Frontal cortex (tissue), 4 donors: ENCODE measurements at places on chromosomes 1 and 21.

DNA sequence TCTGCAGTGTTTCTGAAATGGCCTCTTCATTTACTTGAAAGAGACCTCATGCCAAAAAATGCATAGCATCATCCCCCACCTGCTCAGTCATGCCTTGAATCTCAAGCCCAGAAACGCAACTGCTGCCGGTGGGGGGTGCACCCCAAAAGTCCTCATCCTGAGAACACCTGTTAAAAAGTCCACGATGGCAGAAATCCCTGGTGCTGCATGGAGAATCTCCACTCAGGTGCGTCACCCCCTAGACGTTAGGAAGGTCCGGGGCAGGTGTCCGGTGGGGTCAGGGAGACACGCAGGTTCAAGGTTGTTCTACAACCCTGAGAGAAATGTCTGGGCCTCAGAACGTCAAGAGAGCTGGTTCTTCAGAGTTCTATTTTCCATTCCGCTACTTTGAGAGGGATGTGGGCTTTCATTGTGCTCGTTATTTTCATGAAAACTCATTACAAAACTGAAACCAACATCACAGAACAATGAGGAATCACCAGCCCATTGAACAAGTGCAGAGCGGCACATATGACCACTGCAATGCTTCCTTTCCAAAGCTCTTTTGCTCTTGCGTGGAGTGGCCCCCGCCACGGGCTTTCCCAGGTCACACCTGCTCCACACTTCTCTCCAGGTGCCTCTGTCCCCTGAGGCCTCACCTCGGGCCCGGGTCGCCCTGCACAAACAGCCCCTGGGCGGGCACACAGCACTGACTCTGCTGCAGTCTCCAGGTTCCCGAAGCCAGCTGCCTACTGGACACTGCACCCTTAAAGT, 201.9 kb downstream of the TOMM20 start:
- no peak for DNase-seq

GRCh38 chr1:23126801-23127200, 41.9 kb downstream of the LUZP1 start:
- no peak for DNase-seq

GRCh38 chr1:68210027-68210426, 22.3 kb downstream of the WLS start:
- DNase-seq = no peak

DNA sequence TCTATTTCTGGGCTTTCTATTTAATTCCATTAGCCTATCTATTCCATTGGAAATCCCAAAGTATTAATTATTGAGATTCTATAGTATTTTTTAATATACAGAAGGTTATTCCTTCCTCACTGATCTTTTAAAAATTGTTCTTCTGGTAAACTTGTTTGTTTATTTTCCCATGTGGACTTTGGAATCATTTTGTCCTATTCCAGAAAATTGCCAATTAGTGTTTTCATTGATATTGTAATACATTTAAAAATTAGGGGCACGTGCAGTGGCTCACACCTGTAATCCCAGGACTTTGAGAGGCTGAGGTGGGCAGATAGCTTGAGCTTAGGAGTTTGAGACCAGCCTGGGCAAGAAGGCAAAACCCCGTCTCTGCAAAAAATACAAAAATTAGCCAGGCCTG, 8.4 kb upstream of the TLCD4 start:
- DNase-seq = no peak

DNA sequence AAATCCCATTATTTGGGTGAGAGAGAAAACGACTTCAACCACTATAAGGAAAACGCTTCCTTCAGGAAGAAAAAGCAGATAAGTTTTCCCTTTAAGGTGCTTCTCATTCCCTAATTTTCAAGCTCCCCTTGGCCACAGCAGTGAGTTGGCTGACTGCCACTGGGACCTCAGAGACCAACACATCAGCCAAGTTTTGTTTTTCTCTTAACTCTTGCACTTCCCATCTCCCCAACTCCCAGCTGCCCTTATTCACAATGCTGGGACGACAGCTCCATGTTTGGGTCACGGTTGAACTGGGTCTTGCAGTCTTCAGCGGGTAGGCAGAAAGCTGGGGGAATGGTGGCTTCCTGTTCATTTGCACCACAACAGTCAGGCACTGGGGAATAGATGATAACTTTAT, 18.9 kb downstream of the SGIP1 start:
- DNase-seq = no peak

DNA sequence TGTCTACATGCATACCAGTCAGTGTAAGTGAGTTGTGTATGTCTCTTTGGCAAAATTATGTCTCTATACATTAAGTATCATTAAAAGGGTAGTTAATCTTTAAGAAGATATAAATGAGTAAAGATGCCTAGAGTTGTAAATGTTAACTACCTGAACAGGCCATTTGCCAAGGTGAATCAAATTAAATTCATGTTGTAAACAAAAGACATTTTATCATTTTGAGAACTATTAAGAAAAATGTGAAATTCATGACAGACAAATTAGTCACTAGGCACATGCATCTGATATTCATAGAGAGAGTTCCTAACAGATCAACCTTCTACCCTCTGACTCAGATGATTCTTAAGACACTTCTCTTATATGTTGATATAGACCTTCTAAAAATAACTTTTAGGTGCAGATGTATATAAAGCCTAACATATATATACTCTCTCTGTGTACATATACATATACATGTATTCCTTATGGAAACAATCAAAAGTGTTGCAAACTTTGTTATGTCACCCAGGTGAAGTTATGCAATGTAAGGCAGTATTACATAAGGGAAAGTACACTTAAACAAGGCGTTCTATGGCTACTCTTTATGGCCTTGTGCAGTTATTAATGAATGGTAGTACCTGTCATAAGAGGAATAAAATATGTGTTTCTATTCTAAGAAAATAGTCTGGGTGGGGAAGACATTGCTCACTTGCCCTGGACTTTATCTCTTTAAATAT, at the start of gene TMPRSS15:
TSS of gene TMPRSS15 (minus strand) at position 51 of the 716 bp plus-strand sequence. CDS start 163 bp downstream, outside the sequence.
- DNase-seq = no peak

DNA sequence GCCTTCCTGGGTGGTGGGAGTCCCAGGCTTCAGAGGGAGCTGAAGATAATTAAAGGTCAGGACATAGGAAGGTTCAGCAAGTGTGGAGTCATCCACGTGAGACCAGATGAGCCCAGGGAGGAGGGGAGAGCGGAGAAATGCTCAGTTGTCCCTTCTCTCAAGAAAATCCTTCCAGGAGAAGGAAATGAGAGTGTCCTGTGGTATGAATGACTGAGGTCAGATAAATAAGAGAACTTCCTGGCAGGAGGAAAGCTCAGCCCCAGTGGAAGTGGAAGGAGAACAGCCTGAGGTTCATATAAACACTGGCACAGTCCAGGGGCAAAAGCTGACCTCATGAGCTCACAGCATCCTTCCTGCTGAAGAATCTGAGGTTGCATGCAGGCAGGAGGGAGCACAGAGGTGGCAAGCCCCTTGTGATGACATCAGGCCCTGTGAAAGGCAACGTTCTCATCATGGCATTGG, 97.6 kb downstream of the NAV1 start:
- DNase-seq = no peak

GRCh38 chr21:42833439-42833815, 45.9 kb downstream of the WDR4 start:
- DNase-seq = no peak

DNA sequence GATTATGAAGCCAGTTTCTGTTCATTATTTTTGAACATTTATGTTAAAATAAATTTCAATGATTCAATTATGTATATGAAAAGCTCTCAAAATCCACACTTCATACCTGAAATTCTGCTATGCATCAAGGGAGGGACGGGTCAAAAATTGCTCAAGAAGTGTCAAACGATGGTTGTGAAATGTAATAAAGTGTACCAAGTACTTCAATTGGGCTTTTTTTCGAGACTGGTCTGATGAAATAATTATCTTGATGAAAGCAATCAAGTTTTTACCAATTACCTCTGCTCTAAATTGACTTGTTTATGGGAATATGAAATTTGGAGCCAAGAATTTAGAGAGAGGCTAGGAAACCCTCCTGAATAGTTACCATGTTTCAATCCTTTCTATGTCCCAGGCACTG, 7.9 kb downstream of the OSCP1 start:
- no peak for DNase-seq
